ENCODE measurements at places on chromosomes 1 and 21.

GRCh38 chr1:182051938-182052337 is 9.6 kb downstream of the ZNF648 start:
- DNase-seq = no peak

DNA sequence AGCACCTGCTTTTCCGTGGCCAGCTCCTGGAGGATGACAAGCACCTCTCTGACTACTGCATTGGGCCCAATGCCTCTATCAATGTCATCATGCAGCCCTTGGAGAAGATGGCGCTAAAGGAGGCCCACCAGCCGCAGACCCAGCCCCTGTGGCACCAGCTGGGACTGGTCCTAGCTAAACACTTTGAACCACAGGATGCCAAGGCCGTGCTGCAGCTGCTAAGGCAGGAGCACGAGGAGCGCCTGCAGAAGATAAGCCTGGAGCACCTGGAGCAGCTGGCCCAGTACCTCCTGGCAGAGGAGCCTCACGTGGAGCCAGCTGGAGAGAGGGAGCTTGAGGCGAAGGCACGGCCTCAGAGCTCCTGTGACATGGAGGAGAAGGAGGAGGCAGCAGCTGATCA is 413 bp downstream of the UBL4B start:
- no peak for DNase-seq

DNA sequence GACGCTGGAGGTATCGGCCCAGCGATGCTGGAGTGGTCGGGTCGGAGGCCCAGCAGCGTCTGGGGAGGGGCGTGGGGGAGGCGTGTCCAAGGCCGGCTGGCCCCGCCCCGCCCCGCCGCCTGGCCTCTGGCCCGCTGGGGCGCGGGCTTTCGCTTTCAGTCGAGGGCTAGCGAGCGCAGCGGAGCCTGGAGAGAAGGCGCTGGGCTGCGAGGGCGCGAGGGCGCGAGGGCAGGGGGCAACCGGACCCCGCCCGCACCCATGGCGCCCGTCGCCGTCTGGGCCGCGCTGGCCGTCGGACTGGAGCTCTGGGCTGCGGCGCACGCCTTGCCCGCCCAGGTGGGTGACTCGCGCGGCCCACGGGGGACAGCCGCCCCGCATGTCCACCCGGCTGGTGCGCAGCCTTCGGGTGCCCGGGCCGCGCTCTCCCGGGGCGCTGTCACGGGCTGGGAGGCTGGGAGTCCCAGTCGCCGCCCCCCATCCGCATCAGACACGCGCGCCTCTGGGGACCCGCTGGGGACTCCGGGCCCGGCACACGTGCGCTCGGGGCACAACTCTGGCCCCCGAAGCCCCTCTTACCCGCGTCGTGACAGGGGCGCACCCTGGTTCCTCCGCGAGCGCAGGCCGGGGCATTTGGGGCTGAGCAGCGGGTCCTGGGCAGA is at the start of gene TNFRSF1B:
TSS of gene TNFRSF1B (plus strand) at position 158 of the 659 bp plus-strand sequence. CDS start at position 259, 101 bp downstream.
- no peak for DNase-seq

DNA sequence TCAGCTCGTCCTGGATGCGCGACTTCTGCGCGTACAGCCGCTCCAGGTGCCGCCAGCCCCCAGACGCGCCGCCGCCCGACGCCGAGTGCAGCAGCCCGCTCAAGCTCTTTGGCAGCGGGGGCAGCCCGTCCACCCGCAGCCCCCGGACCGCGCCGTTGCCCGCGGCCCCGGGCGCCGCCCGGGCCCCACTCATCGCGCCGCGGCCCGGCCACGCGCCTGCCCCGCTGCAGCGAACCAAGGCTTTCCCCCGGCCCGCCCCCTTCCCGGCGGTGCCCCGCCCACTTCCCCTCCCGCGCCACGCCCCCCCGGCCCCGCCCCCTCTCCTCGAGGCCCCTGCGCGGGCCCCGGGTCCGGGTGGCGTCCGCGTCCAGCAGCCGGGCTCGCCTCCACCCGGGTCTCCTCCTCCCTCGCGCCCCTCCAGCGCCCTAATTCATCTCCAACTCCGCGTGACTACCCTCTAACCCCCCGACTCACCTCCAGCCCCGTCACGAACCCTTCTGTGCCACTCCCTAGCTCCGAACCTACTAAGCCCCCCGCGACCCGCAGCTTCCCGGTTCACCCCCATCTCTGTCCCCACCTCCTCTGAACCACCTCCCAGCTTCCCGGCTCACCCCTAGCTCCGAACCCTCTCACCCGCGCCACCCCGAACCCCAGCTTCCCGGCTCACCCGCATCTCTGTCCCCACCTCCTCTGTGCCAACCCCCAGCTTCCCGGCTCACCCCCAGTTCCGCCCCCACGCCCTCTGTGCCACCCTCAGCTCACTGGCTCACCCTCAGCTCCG is at the start of gene FAM89A:
TSS of gene FAM89A (minus strand) at position 236 of the 781 bp plus-strand sequence. CDS start at position 193, 43 bp downstream.
- peak; percentile 25 for DNase-seq

GRCh38 chr1:37605061-37605650 is 9.4 kb upstream of the GNL2 start:
- DNase-seq = no peak

GRCh38 chr21:41369105-41369919 is 7.5 kb downstream of the MX2 start:
- no peak for DNase-seq

DNA sequence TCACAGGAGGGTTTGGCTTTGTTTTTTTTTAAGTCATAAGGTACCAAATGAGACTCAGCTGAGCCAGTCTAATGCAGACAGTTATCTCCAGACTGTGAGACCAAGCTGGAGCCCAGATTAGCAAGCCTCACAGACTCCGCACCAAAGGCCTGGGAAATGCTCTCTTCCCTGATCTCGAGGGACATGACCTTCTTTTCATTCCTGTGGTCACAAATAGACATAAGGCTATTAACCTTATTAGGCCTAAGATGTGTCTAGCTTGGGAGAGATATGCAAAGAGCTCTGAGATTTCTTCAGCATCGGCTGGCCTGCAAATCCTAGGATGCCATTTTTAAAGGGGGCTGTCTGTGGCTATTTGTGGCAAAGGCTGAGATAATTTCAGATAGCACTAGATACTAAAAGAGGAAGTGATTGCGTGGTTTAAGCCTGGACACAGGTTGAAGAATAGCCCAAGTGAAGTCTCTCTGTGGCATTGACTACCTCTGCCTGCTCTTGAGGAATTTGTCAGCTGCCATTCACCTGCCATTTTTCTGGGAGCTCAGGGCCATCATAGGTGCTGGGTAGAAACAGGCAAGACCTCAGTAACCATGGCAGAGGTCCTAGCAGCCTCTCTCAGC is 301.3 kb downstream of the SIPA1L2 start:
- no peak for DNase-seq

DNA sequence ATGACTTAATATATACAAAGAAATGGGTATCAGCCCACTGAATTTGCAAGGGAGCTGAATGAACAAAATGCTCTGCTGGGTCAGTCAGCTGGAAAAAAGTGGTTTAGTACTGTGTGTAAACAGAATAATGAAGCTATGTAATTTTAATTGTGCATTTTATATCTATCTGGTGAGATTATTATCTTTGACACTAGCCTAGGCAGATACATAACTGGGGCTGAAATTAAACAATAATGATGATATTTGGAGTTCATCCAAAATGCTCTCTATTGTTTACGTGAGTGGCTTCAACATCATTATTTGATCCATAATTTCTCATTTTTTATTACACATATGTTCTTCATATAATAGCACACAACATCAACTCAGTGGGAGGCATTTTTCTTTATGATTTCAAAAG is 208.5 kb upstream of the SNX7 start:
- DNase-seq = no peak

DNA sequence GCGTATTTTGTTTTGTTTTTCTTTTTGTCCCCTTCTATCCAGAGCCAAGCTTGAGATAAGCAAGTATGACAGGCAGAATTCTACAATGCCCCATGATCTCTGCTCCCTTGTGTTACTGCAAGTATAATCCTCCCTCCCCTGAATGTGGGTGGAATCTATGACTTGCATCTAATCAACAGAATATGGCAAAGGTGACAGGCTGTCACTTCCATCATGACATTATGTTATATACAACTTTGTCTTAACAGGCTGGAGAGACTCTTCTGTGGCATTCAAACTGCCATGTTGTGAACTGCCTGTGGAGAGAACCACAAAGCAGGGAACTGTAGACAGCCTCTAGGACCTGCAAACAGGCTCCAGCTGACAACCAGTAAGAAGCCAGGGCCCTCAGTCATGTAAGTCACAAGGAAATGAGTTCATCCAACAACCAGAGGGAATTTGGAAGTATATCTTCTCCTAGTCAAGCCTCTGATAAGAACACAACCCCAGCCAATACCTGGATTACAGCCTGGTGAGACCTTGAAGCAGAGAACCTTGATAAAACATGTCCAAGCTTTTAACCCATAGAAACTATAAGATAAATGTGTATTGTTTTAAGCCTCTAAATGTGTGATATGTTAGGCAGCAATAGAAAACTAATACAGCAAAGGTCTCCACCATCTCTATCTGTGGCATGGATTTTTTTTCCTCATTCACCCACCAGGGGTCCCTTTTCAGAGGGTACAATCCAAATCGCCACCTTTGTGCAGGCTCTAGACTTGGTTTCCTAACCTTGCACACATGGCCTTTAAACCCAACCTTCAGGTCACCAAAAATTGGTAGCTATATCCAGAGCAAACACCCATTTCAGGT is 5.7 kb upstream of the C1orf162 start:
- no peak for DNase-seq

GRCh38 chr1:234604495-234605398 is 5.2 kb downstream of the IRF2BP2 start:
- no peak for DNase-seq

DNA sequence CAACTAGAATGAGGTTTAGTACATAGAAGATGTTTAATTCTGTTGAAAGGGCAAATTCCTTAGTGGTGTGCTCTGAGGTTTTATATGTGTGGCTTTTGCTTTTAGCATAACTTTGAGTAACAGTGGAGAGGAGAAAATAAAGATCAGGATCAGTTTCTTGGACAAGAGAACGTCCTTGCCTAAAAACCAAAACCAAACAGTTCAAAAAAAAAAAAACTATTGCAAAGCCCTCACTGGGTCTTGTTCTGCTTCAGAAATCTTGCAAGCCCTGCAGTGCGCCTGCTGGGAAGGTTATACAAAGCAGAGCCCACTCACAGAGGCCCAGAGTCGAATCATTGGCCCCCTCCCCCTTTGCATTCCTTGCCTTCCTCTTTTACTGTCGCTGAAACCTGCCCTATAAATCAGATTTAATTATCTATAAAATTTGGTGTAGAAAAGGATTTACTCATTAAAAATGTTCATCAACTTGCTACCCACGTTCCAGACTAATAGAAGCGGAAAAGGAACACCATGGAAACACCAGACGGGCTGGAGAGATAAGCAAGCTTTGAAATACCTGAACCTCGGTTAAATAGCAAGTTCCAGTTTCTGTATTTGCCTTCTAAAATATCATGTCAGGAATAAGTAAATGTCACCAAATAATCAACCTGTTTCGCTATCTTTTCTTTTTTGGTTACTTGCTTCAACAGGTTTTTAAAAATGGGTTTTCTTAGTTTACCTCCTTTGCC is 201.6 kb upstream of the PTBP2 start:
- DNase-seq = no peak

DNA sequence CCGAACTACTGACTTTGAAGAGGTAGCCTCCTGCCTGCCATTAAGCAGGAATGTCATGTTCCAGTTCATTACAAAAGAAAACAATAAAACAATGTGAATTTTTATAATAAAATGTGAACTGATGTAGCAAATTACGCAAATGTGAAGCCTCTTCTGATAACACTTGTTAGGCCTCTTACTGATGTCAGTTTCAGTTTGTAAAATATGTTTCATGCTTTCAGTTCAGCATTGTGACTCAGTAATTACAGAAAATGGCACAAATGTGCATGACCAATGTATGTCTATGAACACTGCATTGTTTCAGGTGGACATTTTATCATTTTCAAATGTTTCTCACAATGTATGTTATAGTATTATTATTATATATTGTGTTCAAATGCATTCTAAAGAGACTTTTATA is 159.8 kb upstream of the SGIP1 start:
- DNase-seq = no peak
